ENCODE measurements at places on chromosomes 11 and 22.

- DNase-seq = no peak
Measured at GRCh38 chr11:121467471-121467870, 14.7 kb upstream of the SORL1-AS1 start.

GRCh38 chr22:17243524-17243923, 24.3 kb upstream of the ADA2 start:
- DNase-seq = no peak

DNA sequence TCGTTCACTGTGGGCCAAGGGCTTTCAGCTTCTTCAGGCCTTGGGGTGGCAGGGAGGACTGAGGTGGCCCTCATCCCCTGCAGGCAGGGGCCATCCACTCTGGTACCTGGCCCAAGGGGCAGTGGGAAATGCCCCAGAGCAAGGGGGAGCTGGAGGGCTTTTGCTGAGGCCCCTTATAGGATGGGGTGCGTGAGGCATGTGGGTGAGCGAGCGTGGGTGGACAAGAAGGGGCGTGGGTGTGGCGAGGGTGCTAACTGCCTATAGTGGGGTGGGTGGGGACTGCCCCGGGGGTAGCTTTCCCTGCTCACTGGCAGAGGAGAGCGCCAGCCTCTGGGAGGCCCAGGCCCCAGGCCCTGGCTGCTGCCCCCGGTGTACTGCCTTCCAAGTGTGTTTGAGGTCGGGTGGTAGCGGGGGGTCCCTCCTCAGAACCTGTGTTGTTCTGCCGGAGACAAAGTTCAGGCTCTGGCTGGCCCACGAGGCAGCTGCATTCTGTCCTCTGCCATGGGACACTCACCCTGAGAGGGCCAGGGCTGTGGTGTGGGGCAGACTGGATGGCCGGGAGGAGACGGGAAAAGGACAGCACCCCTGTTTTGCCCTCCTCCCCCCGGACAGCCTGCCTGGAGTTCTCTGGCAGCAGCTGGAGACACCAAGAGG, 3.4 kb downstream of the FLRT1 start:
- no peak for DNase-seq

DNA sequence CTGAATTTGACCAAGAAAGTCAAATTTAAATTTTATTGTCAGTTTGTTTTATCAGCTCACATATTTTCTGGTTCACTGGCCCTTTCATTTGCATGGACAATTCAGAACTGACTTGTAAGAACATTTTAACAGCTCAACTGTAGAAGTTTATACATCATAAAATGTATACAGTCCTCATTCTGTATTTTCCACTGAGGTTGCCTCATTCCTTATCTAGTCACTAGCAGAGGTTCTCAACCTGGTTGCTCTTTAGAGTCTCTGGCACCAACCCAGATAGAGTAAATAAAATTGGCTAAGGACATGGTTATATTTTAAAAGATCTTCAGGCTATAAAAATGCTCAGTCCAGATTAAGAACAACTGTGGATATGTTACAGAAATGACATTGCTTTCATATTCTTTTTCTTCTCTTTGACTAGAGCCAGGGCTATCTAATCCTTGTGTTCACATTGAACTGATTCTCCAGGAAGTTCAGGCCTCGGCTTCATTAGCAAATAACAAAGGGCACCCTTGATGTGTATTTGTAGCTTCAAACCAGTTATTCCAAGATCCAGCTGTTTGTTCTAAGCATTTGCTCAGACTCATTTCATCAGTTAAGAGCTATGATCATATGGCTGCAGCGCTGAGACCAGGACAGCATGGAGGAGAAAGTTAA, 782.5 kb downstream of the ETS1 start:
- no peak for DNase-seq

GRCh38 chr11:113305440-113306336, 8.7 kb upstream of the TTC12 start:
- DNase-seq = peak; percentile 91

DNA sequence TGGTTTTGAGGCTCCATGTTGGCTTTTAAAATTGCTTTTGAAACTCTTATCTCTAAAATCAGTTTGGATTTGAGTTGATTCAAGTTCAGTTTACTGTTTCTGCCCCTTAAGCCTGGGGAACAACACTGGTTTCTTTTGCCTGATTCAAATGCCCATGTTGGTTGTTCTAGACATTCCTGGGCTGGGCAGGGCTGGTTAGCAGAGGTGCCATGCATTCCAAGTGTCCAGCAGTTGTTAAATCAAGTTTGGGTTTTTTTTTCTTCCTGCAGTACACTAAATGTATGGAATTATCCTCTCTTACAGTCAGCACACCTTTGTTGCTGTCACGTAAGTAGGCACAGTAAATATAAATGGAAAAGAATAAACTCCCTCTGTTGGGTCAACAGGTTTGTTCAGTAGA, 67.2 kb upstream of the MTMR2 start:
- no peak for DNase-seq

DNA sequence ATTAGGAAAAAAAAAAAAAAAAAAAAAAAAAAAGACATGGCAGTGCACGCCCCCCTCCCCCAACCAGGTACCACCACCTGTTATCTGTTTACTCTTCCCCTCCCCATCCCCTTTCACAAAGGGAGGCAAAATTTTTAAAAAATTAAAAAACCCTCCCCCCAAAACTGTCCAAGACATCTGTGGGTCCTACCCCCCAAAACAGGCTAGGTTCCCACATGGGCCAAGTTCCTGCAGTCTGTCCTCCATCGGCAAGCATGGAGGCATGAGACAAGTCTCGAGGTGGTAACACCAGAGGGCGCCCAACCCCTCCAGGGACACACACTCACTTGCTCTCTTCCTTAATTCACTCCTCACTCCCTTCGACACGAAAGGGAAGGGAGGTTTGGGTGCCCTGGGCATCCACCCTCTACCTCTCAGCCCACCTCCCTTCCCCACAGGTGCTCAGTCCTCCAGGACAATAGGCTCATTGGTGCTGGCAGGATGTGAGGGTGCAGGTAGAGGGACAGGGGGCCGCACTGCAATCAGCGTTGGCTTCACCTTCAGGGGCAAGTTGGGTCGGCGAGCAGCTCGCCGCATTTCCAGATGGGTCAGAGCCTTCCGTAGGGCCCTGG, 2.2 kb upstream of the TUT1 start:
- DNase-seq = peak; percentile 87

GRCh38 chr11:71244116-71244810, 8.1 kb downstream of the SHANK2 start:
- DNase-seq = no peak

GRCh38 chr11:76602431-76602861, 68.1 kb downstream of the LRRC32 start:
- DNase-seq = no peak

DNA sequence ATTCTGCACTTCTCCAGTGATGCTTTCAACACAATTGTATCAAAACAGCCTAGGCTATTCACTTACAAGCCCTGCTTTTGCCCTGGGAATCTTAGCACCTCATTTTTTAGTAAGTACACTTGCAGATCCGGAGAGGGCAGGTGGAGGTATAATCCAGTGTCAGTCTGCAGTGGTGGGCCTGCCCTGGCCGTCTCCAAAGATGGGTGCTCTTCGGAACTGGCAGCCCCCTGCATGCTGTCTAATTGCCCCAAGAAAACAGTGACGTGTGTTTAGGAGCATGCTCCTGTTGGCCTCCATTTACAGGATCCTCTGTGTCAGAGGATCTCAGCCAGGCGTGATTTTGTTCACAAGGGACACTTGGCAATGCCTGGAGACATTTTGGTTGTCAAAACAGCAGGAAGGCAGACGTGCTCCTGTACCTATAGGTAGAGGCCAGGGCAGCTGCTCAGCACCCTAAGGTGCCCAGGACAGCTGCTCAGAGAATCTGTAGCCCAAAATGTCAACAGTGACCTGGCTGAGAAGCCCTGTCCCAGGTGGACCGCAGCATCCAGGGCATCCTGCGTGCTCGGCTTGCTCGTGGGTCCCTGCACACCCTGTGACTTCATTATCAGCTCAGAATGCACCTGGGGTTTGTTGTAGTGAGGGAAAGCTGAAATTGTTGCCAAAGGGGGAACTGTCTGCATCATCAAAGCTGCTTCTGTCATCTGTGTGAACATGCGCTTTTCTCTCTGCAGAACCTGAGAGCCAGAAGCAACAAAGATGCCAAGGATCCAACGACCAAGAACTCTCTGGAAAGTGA, 90.7 kb downstream of the BCR start:
- DNase-seq = no peak

- DNase-seq = peak; percentile 1
Measured at GRCh38 chr11:65852508-65853245, 5.3 kb downstream of the CFL1 start.

- DNase-seq = no peak
Measured at GRCh38 chr22:18070041-18070440, 7.7 kb upstream of the PEX26 start.

DNA sequence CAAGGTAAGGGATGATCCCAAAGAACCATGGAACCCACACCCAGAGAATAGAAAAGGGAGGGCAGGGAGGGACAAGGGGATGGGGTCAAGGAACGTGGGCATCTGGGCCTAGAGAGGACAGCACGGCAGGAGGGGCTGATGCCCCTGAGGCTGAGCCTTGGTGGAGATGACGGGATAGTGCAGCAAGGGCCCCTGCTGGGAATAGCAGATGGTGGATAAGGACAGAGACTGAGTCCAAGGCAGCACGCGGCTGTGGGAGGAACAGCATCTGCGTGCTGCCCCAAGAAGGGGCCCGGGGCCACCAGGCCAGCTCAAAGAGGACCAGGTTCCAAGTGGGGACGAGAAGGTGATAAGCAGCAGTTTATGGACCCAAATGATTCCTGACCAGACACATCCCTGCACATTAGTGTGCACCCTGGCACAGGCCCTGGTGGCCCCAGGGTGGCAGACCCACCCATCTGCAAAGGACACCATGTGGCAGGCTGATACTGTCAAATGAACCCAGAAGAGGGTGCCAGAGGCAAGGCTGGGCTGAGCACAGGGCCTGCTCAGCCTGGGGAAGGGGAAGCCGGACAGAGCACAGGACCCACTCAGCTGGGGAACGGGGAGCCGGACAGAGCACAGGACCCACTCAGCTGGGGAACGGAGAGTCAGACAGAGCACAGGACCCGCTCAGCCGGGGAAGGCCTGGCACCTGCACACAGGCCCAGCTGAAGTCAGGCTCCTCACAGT, 12.8 kb upstream of the TESMIN start:
- DNase-seq = no peak

- no peak for DNase-seq
Measured at GRCh38 chr11:134564472-134565200, 152.6 kb upstream of the B3GAT1 start.

DNA sequence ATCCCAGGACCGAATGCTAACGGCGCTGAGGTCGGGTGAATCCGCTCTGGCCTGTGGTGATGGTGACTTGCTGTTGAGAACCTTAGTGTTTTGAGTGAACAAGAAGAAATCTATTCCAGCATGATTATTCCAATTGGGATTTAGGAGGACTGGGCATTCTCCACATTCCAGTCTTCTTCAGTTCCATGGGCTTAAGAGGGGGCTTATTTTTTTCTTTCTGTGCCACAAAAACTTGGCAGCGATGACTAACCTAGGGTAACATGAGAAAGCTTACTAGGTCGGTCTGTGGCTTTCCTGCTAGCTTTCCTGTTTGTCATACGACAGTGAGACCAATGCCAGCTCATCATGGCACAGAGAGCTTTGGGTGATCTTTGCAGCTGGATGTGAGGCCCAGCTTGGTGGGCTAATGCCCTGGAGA, 62.9 kb upstream of the ATXN10 start:
- no peak for DNase-seq

DNA sequence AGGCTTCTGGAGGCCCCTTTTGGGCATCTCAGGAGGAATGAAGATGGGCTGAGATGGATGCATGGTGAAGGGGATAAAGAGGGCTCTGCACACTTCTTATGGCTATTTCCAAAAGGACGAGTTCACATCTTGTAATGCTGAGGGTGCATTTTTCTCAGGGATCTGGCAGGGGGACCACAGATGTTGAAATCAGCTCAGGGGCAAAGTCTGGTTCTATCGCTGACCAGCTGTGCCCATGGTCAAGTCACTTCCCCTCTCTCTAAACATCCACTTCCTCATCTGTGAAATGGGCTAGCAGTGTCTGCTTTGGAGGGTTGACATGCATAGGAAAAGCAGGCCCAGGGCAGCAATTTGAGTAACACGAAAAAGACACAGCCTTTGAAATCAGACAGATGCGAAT, 26.5 kb downstream of the LHFPL7 start:
- no peak for DNase-seq

- DNase-seq = peak; percentile 61
Measured at GRCh38 chr11:113137713-113138529, 176.5 kb upstream of the TTC12 start.

DNA sequence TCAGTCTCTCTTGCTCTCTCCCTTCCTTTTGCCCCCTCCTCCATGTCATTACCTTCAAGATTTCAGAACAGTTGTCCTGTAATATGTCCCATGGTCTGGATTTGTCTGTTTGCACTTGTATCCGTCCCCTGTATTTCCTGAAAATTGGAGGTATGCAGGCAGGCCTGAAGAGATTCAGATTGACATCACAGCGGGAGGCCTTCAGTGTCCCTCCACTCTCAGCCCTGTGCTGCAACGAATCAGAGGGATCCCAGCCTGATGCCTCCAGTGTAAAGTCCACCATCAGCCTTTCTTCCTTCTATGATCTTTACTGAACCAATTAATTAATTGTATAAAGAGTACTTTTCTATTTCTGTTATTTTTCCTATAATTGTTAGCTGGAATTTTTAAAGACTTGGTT, 57.3 kb downstream of the ELMOD1 start:
- no peak for DNase-seq

- DNase-seq = no peak
Measured at GRCh38 chr22:50630376-50630775, 2.4 kb upstream of the ARSA start.

DNA sequence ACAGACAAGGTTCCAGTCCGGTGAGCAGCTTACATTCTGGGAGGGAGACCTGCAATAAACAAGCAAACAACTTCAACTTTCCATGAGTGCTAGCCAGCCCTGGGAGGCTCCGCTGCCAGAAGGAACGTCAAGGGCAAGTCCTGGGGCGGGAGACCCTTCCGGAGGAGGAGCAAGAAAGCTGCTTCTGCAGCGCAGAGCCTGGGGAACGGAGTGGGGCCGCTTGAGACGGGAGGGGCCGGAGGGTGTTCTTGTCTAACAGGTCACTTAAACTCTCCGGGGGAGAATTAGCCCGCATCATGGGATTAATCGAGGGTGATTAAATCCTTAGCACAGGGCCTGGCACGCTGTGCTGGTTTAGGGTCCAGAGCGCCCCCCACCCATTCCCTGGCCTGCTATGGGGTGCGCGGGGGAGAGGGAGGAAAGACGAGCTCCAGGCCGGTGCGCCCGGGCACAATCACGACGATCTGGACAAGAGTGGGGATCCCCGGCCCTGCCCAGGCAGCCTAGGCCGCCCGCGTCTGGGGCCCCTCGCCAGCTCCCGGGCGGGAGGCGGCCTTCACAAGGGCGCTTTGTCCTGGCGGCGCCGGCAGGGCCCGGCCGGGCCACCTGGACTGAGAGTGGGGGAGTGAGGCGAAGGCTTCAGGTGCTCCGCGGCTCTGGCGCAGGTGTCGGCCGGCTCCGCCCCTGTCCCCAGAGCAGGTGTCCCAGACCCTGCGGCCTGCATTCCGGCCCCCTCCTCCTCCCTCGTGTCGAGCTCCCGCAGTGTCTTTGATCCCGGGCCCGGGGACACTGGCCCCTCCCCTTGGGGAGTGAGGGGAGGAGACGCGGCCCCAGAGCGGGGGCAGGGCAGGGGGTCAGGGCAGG, 663 bp upstream of the LARGE2 start:
- DNase-seq = no peak

All from Ammon's horn (tissue), 1 donor.